Activated T-cell treated with anti-CD3 and anti-CD28 coated beads for 1 hour (primary cell): ENCODE measurements at places on chromosomes 6 and 20.
A peak's percentile ranks its signal among the peaks of the same experiment; 100 is the strongest.

DNA sequence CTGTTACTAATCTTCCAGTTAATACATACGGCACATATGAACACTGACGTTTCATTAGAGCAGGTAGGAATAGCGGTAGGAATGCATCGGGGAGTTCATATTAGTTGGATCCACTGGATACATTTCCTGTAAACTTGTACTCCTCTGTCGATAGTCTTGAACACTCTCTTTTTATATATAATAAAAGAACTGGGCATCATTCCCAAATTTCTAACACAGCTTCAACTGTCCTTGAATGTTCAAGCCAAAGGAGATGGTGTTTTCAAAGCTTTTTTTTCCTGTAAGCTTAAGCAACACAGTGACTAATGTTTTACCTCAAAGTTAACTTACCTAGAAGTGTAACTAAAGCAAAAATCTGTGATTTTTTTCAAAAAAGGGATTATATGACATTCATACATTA is 195.3 kb downstream of the UTRN start:
- no peak for DNase-seq

DNA sequence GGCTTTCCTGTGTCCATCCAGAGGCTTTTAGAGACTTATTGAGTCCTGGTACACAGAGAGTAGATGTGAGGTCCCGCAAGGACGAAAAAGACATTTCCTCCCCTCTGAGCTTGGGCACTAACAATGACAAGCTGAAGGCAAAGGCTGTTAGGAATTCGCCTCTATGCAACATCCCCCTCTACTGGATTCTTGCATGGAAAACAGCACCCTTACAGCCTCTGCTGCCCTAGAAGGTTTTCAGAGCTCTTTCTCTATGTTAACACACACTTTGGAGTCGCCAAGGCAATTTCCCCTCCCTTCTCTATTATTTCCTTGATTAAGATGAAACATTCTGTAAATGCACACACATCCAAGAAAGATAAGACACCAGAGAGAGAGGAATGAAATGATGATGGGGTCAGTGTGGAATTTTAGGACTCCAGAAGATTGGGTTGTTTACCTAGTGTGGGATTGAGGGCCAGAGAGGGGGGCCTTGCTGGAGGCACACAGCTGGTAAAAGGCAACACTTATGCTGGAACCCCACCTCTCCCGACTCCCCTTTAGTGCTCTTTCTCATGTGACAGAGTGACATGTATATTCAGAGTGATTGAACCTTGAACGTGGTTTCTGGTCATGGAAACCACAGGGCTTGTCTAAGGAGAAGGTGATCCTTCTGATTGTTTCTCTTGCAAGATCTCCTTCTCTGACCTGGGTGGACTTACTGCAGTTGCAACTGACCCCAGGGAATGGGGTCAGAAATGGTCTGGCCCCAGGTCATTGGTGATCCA is 300.7 kb downstream of the CLIC5 start:
- peak; percentile 9 for DNase-seq

- no peak for DNase-seq
These were observed 58.1 kb downstream of the INSM1 start for GRCh38 chr20:20425823-20426654.

GRCh38 chr20:34222208-34222607 is 19.0 kb upstream of the ASIP start:
- DNase-seq = no peak

DNA sequence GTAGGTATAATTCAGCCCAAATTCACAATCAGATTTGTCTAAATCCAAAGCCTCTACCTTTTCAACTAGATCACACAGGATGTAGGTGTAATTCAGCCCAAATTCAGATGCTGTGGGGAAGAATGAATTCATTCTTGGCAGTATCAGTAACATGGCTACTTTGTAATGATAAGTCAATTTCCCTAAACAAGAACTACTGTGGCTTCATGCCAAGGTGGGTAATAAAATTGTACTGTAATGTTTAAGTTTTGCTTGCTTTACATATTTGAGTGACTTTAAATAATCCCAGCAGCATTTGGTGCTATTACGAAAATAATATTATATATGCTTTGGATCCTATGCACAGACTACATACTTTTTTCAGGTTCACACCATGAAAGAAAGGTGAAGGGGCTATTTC is 239.1 kb downstream of the HDGFL1 start:
- no peak for DNase-seq

GRCh38 chr20:25218109-25218486 is 22.6 kb downstream of the ENTPD6 start:
- DNase-seq = no peak

DNA sequence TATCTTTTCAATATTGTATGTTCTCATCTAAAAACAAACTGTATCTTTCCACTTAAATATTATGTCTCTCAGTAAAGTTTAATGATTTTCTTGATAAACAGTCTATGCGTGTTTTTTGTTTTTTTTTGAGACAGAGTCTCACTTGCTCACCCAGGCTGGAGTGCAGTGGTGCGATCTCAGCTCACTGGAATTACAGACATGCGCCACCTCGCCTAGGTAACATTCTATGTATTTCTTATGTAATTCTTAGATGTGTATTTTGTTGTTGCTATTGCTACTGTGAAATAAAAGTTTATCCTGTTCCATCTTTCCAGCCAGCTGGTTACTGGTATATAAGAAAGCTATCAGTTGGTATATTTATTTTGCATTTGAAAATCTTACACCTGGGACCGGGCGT is 29.4 kb downstream of the ABHD12 start:
- DNase-seq = no peak

GRCh38 chr6:26064619-26065257 is 22.5 kb upstream of the HFE start:
- no peak for DNase-seq

GRCh38 chr6:123211777-123212545 is 215.9 kb downstream of the CLVS2 start:
- DNase-seq = no peak

- DNase-seq = no peak
These were observed 22.1 kb upstream of the ZNF318 start for GRCh38 chr6:43391440-43392031.

GRCh38 chr20:45174434-45175364 is at the start of gene PI3:
TSS of gene PI3 (plus strand) at chr20:45174902. CDS start at chr20:45174923, 21 bp downstream.
- DNase-seq = no peak
